SJCRH30 (cell line): ENCODE measurements at places on chromosomes 16 and 17.

DNA sequence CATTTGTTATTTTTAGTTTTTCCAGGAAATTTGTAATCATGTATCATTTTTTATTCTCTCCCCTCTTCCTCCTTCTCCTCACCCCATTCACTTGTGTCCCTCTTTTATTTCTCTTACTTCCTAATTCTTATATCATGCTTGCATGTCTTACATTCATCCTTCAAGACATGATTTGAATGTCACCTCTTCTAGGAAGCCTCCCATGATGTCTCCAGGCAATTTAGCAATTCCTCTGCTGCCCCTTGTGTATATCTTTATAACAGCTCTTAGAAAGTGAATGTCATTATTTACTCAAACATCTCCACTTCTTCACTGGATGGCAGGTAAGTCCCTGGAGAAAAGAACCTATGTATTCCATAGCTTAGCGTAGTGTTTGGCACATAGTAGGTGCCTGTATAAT, 7.8 kb downstream of the HNF1B start:
- no peak for DNase-seq

- DNase-seq = peak; percentile 88
Measured at GRCh38 chr16:85448557-85449190, 164.4 kb upstream of the GSE1 start.

DNA sequence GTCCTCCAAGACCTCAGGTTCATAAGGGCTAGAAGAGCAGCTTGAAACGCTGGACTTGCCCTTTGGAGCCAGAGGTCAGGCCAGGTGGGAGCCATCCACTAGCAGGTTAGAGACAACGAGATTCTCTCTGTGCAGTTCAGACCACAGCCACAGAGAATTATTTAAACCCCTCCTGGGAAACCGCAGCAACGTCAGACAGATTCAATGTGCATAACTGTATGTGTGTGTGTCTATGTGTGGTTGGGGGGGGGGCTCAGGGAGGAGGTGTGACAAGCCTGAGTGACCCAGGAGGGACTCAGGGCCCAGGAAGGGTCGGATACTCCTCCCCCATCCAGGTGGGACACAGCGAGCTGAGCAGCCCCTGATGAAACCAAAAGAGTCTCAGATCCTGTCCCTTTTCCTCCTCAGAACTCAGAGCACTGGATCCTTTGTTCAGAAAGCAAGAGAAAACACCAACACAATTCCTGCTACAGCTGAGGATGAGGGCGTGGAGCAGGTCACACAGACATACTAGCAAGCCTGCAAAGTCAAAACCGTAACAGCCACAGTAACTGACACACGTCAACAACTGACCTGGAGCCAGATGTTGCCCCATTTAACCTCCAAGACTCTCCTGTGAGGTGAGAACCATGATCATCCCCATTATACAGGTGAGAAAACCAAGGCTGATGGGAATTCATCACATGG, 66.8 kb downstream of the XYLT1 start:
- DNase-seq = no peak

GRCh38 chr17:33739714-33740113, 446.6 kb upstream of the ASIC2 start:
- no peak for DNase-seq

GRCh38 chr17:40615068-40615840, 32.4 kb downstream of the SMARCE1 start:
- peak; percentile 26 for DNase-seq
